ENCODE measurements at places on chromosomes 7 and 10.

DNA sequence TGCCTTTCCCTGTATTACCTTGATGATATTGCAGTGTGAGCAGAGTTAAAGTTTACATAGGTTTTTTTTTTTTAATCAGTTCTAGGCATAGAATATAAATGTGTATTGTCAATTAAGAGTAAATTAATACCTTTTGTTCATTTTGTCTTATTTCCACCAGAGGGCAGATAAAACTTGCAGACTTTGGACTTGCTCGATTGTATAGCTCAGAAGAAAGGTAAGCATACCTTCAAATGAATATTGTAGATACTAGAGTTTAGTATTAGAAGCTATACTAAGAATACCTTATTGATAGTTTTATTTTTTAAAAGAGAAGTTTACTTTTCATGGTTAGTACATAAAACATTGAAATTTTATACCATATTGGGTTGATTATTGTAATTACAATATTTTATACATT, 86.8 kb downstream of the MPLKIP start:
- DNase-seq = no peak

DNA sequence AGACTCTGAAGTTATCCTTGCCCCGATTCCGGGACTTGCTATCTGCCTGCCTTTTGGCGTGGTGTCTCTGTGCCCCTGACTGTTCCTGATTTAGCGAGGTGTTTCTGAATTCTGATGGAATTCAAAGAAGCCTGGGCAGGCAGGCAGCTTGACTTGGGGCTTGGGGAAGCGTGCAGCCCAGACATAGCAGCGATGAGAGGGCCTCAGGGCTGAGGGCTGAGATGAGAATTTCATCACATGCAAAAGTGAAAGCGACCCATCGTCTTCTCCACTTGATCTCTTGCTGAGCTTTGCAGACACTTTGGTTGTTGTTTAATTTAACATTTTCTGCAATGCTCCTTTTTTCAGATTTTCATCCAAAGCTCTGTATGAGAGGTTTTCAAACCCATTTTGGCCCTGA, 57.8 kb downstream of the TCF7L2 start:
- no peak for DNase-seq

- no peak for DNase-seq
Observed at GRCh38 chr7:95435422-95435780, 573 bp upstream of the PON2 start.

GRCh38 chr7:152330827-152331226, 105.0 kb downstream of the KMT2C start:
- DNase-seq = no peak
